ENCODE measurements at places on chromosomes 4 and X.

DNA sequence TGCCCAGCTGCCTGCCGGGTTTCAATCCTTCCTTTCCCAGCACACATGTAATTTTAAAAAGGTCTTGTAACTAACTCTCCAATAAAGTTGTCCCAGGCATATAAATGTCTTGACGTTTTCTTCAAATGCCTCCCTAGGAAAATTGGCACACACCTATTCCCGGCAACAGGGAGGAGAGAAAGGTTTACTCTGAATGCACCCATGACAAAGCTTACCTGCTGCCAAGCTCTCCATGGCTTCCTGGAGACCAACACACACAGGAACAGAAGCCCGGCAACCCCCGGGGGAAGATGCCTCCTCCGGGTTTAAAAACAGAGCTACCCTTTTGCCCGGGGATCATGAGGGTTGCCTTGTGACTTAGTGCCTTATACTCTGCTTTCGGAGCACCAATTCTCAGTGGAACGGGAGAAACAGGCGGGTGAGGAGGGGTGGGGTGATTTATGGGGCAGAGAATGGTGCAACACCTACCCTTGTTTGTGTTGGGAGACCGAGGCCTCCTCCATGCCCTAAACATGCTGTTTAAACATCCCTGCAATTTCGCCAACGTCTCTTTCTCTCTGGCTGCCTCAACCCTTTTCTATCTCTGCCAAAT lies 4.8 kb upstream of the GYG2 start:
- DNase-seq: no peak

DNA sequence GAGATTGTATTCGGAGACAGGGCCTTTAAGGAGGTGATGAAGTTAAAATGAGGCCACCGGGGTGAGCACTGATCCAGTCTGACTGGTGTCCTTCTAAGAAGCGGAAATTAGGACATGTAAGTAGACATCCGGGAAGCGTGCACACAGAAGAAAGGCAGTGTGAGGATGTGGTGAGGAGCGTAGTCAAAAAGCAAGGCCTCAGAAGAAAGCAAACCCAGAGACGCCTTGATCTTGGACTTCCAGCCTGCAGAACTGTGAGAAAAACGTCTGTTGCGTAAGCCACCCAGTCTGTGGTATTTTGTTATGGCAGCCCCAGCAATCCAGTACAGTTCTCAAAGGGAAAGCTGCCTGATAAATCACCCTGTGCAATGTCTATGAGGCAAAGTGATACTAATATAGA lies 153.5 kb downstream of the KCNIP4 start:
- DNase-seq: peak; percentile 27

GRCh38 chrX:110286106-110286505 lies 31.8 kb downstream of the AMMECR1 start:
- DNase-seq: no peak

DNA sequence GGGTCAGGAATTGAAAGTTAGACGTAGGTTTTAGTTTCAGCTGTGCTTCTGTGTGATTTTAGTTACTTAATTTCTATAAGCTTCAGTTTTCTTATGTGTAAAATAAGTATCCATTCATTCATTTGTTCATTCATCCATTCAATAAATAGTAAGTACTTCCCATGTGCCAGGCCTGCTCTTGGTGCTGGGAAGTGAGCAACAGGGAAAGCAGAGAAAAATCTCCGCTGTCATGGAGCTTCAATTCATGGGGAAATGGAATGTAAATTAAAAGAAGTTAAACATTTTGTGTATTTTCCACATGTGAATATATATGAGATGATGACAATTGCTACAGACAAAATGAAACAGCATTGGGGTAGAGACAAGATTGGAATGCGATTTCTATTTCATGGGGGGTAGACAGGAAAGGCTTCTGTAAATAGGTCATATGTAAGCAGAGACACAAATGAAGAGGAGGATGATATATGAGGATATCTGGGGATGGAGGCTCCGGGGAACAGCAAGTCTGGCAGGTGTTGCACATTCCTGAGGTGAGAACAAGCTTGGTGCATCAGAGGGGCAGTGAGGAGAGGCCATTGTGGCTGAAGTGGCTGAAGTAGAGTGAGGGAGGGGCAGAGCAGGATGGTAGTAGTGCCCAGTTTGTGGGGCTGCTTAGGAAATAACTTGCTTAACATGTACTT lies 66.2 kb downstream of the FHIP1A start:
- no peak for DNase-seq

- DNase-seq: no peak
Measured at GRCh38 chr4:174036111-174036510, 247.4 kb downstream of the FBXO8 start.

- no peak for DNase-seq
Measured at GRCh38 chr4:38067499-38067898, 107.3 kb downstream of the PTTG2 start.

DNA sequence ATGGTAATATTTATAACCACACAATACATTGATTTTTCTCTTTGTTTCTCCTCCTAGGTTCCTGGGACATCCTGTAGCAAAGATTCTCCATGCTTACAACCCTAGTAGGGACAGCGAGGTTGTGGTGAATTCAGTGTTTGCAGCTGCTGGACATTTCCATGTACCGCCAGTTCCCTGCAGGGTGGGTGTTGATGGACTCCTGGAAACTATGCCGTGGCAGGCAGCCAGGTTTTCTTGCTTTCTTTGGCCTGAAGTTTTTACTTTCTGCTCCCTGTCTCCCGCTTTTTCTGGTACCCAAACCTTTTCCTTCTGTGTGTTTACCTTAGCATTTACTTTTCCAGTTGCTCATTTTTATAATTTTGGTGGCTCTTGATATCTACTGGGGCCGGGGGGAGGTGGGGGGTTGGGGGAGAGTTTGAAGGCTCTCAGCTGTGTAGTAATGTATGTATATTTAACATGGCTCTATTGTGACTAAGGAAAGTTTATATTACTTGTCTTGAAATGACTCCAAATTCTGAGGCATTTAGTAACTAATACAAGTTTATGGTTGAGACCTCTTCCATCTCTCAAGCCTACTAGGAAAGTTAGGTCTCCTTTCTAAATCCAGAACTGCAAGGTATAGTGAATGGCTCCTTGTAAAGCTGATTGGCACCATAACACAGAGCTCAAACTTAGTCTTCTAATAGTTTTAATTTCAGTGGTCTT lies 89.7 kb downstream of the TMEM131L start:
- DNase-seq: no peak
